COR-L47 (cell line): ENCODE measurements at places on chromosomes 2 and 18.

- no peak for DNase-seq
These were observed 77.7 kb downstream of the TRIM43 start for GRCh38 chr2:95669441-95669991.

DNA sequence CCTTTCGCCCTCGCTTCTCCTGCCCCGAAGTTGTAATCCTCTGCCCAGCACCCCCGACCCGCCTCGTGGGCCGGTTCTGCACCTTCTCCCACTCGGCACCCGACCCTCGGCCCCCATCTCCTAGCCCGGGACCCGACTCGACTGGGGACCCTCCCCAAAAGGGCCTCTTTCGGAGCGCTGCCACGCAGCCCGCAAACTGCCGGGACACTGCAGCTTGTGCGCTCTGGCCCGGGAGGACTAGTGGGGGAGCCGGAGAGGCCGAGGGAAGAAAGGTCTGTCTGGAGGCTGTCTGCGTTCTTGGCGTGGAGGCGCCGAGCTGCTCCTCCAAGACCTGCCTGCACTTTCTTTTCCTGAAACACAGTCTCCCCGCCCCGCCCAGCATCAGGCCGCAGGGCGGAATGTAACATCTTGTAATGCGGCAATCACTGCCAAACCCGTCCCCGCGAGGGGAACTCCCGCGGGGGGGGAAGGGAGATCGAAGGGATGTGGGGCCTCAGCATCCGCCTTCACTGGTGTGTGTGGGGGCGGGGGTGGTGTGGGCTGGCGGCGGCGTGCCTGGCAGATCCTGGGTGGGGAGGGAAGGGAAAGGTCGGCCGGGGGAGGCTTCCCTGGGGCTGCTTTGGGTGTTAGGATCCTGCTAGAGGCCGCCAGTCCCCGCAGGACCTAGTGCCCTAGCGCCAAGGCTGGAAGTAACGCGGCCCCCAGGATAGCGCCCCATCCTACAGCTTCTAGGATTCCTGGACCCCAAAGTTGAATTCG, 7.4 kb downstream of the DLX2 start:
- peak; percentile 65 for DNase-seq

DNA sequence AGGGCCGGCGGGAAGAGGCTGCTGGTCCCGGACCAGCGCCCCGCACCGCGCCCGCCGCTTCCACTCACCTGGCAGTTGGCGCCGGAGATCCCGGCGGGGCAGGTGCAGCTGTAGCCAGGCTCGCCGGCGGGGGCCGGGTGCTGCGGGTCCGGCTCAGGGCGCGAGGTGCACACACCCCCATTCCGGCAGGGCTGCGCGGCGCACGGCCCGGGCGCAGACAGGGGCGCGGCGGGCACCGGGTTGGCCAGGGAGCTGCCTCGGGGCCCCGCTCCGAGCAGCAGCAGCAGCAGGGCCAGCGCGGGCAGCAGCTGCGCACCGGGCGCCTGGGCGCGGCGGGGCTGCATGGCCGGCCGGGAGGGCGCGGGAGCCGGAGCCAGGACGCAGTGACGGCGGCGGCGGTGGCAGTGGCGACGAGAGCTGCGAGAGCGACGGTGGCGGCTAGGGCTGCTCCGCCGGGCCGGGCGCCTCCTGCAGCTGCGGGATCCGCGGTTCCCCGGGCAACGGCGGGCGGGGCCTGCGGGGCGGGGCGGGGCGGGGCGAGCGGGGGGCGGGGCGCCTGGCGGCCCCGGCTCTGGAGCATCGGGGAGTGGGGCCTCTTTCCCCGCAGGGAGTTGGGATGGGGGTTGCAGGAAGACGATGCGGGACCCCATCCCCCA, at the start of gene DNER:
Gene DNER (minus strand): TSS at position 476 of the 656 bp plus-strand sequence. CDS start 132 bp downstream, at position 344.
- DNase-seq, result peak; percentile 32

DNA sequence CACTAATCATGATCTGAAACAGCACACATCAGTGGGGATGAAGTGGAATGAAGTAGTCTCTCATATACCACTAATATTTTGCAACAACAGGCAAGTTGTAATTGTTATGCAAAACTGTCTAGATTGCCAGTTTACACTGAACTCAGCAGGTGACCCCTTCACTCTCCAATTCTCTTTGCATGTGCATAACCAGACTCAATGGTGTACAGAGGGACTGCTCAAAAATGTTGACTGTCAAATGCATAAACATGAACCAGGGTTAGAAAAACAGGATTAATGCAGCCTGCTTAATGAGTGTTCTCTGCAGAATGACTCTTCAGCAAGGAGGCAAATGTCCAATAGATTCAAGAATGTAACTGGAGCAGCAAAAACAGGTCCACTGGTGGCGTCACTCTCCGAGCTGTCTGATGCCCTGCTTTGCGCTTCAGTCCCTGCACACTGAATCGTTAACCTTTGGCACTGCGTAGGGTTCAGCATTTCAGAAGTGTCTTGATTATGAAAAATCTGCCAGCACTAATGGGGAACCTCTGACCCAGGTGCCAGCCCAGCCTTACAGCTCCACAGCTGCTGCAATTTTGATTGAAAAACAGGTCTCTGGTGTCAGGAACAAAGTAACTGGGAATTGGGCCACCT, 209.3 kb downstream of the TDRD15 start:
- DNase-seq, result no peak

DNA sequence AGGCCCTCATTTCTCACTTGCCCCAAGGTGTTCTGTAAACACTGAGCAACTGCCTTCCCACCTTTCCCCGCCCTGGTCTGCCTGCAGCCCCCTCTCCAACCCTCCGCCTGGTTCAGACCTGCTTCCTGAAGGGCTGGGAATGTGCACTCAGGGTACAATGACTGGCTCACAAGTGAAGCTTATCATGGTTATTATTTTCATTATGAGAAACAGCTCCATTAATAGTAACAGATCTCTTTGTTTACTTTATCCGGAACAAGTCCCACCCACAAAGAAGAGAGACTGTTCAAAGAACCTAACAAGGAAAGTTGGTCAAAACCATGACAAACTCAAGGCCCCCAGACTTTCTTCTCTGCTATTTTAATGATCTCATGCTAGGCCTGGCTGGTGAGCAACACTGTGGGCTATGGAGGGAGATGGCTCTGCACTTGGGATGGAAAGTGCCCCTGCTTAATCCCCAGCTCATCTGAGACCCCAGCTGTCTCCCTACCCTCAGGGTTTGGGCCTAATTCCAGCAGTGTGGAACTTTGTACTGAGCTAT, 36.7 kb downstream of the ARHGAP25 start:
- DNase-seq, result no peak
